ENCODE measurements at places on chromosomes 4 and X.

GRCh38 chr4:179399054-179399782 lies 1957.0 kb upstream of the AGA start:
- no peak for DNase-seq

DNA sequence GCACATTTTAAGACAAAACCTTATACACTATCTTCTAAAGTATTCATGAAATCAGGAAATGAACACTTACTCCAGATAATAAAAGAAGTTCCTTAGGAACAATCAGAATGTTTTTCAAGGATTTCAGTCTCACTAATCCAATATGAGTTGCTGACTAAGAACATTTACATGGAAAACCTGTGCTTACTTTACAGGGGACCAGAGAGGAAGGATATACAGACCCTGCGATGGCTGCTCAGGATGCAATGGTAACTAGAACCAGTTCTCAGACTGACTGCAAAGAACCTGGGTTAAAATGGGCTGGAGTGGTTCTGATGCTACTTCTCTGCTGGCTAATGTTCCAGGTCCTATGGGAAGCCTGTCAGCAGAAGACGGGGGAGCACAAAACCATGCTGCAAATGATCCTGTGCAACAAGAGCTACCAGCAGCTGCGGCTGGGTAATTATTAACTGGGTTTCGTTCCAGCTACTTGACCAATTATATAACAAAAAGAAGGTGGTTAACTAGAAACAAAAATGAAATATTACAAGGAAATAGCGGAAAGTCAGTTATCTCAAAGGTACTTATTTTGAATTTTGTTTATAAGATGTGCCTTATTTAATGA lies 85.3 kb downstream of the ANXA10 start:
- no peak for DNase-seq

GRCh38 chr4:24722026-24722568 lies 73.3 kb upstream of the SOD3 start:
- no peak for DNase-seq

GRCh38 chr4:15366721-15367120 lies 61.1 kb upstream of the C1QTNF7 start:
- DNase-seq: no peak

GRCh38 chrX:132043977-132044376 lies 20.9 kb downstream of the STK26 start:
- DNase-seq: no peak

DNA sequence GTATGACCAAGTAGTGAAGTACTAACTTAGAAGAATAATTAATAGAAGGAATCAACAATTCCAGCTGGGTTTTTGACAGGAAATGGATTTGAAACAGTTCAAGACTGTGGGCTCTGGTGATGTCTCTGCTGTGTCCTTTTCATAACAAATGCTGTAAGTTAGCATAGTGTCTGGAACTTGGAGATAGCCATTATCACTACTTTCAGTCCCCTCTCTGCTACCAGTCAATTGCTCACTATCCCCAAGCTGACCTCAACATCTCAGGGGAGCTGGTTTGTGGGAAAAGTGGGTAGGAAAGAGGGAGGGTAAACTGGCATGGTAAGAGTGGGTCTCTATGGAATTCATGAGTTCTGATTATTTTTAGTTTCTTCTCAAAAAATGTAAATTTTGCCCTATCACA lies 231.4 kb upstream of the MID1 start:
- no peak for DNase-seq

- DNase-seq: no peak
Observed at GRCh38 chr4:8013976-8014726, 74.5 kb upstream of the AFAP1 start.

- no peak for DNase-seq
Observed at GRCh38 chr4:26530099-26530498, 39.8 kb upstream of the CCKAR start.

- DNase-seq: no peak
Observed at GRCh38 chr4:142944565-142944964, 98.5 kb upstream of the INPP4B start.

DNA sequence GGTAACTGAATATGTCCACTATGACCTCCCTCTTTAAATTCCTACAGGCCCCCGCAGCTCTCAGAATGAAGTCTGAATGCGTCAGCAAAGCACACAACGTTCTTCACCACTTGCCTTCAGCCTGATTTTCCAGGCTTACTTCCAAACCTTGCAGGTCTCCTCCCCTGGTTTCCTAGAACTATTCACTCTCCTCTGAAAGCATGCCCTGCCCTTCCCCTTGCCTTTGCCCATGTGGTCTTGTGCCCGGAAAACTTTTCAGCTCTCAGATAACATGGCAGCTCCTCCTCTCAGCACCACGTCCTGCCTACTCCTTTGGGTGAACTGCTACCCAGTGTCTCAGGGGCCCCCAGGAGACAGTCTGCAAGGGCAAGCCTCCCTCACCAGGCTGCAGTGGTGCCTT lies 268.5 kb upstream of the LDB2 start:
- DNase-seq: no peak

DNA sequence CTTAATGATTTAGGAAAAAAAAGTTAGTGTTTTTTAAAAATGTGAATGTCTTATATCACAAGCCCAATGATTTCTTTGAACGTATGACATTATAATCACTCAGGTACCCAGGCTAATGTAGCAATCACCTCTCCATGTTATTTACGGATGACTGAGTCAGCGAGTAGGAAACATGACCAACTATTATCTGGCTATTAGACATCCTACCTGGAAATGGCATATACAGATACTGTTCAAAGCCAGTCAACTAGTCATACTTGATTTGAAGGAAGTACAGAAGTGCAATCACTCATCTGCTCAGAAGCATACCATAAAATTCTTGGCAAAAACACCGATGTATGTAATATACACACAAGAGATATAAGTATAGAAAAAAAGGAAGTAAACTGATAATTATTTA lies 732.5 kb downstream of the ARAP2 start:
- DNase-seq: no peak

DNA sequence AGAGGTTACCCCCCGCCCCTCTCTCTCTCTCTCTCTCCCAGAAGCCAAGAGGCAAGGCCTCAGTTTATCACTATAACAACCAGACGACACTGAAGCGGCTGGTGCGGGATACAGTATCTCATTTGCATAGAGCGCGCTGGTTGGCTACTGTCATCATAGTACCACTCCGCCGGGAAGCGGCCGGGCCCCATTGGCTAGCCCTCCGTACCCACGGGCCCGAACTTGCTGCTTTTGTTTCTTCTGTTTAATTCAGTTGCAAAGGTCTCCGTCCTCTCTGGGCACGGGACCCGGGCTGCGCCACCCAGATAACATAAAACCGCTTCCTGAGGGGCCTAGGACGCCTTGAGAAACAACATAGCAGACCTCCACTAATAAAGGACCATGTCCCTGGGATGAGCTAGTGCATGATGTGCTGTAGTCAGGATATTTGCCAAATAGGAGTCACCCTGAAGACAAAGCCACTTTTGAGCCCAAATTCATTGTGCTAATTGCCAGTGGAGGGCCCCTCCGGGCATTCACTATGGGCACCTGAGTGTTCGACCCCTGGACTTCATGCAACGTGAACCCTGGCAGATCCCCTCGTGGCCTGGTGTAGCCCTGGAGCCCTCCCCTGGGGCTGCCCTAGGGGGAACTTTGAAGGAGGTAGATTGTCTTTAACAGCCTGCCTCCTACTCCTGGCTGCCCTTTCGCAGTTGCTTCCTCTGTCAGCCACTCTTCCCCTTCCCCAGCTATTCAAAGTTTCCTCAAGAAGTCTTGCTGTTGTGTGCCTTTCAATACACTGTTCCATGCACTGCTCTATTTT lies at the start of gene PCYT1B:
TSS of gene PCYT1B (minus strand) at position 91 of the 802 bp plus-strand sequence. CDS start 242 bp downstream, outside the sequence.
- peak; percentile 9 for DNase-seq

GRCh38 chrX:135973025-135973547 lies 702 bp downstream of the MMGT1 start:
- no peak for DNase-seq

DNA sequence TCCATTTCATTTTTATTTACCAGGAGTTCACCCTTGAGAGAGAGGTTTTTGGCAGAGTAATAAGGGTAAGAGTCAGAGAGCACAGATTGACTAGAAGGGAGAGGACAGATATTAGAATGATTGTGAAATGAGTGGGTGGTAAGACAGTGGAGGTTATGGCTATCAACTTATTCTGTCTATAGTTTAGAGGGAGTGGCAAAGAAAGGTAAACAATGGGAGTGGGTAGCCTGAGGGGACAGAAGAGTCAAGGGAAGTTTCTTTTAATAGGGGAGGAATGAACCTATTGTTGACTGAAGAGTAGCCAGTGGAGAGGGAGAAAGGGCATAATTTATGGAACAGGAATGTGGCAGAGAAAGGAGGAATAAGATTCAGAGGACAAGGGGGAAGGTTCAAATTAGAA lies 186.5 kb upstream of the NRK start:
- DNase-seq: no peak

DNA sequence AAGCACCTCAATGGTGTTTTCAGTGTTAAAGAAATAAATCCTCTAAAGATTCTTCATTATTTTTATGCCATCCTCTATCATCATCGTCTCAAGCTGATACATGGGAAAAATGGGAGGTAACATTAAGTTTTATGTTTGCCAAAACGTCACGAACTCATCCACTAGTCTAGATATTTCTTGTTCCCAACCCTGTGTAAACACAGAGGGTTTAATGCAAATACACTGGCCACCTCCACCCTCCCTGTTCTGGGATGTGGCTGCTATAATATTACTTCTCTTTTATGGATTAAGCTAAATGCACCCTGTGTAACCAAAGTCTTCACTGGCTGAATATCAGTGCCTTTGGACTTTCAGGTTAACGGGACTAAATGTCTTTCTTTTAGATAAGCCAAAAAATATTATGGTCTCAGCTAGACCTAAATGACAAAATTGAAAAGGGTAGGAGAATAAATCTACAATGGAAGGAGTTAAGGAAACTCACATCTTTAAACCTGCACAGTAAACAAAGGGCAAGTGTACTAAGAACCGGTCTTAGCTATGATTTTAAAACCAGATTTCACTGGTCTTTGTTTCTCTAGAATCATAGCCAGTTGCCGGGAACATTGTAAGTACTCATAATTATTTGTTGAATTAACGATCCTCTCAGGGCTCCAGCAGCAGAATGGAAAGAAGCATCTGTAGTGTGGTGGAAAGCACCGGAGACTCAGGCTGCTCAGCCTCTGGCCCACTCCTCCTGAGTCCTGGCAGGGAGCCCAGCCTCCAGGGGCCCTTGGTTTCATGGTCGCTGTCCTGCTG lies 103.5 kb upstream of the NOCT start:
- no peak for DNase-seq

DNA sequence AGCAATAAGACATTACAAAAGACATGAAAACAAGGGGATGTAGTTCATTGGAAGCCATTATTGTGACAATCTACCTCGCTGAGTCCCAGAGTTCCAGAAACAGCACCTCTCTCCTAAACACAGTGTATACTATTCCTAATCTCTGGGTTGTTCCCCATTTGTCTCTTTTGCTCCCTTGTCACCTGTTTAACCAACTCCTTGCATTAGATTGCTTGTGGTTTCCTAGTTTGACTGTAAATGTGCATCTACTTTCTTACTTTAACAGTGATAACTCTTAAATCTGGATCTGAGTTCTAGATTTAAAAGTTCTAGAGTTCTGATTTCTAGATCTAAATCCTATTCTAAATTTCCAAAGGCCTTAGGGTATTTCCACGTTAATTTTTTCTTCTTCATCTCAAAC lies 71.6 kb upstream of the TET2 start:
- no peak for DNase-seq
